Astrocyte (in vitro differentiated cells and primary cell): ENCODE measurements at places on chromosomes 5 and 9. TPM values are rescaled to one million over a fixed set of nuclear protein-coding genes. Genes with fewer than 3 reads are reported as not detected.

DNA sequence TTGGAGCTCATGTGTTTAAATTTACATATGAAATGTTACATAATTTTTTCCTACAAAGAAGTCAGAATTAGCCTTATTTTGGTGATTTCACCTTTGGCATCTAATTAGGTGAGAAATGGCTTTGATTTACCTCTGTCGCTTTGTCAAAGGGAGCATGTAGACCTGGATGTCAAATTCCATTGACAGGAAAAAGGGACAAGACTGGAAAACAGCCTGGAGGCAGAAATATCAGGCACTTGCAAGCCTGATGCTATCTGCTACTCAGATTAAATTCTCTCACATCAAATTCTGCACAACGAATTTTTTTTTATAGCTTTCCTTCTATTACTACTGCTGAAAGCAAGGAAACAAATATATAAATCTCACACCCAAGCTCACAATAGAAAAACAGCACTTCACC is 54.1 kb upstream of the CTNND2 start:
- no peaks in the 10 kb centered on the region for H3K36me3 ChIP-seq
- H3K4me1 ChIP-seq = no peaks in the 10 kb centered on the region
- H3K27me3 ChIP-seq = no peaks in the 10 kb centered on the region
- no peak for DNase-seq
- H3K4me3 ChIP-seq = no peak overlapping the region

- DNase-seq = no peak
- H3K27ac ChIP-seq = no peak overlapping the region
- no peaks in the 10 kb centered on the region for H3K27me3 ChIP-seq
- no peaks in the 10 kb centered on the region for H3K36me3 ChIP-seq
- no peaks in the 10 kb centered on the region for H3K4me1 ChIP-seq
Measured at GRCh38 chr5:2239201-2239910, 356.6 kb upstream of the IRX4 start.

DNA sequence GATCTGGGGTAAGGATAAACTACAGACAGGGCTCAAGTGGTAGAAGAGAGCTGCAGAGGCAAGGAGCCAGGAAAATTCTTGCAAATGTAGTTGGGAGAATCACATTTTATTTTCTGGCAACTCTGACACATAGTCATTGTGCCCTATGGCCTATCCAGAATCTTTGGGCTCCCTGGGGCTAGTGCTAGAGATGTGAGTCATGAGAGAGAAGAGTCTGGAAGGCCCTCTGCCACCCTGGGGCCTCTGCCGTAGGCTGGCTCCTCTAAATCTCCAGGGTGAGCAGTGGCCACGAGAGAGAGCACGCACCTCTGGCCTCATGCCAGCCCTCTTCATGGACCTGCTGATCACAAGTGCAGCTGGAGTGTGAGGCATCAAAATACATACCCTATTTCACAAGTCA is 74.3 kb upstream of the SSBP2 start:
- no peaks in the 10 kb centered on the region for H3K4me1 ChIP-seq
- DNase-seq = peak; percentile 63
- no peaks in the 10 kb centered on the region for H3K27me3 ChIP-seq
- no peak overlapping the region for H3K4me3 ChIP-seq
- no peaks in the 10 kb centered on the region for H3K36me3 ChIP-seq
- H3K27ac ChIP-seq = no peak overlapping the region

- no peak overlapping the region for H3K4me3 ChIP-seq
- peaks cover 6% of the 10 kb centered on the region for H3K27me3 ChIP-seq
- no peaks in the 10 kb centered on the region for H3K4me1 ChIP-seq
Measured at GRCh38 chr5:80324912-80325311, 5.1 kb downstream of the SPZ1 start.

DNA sequence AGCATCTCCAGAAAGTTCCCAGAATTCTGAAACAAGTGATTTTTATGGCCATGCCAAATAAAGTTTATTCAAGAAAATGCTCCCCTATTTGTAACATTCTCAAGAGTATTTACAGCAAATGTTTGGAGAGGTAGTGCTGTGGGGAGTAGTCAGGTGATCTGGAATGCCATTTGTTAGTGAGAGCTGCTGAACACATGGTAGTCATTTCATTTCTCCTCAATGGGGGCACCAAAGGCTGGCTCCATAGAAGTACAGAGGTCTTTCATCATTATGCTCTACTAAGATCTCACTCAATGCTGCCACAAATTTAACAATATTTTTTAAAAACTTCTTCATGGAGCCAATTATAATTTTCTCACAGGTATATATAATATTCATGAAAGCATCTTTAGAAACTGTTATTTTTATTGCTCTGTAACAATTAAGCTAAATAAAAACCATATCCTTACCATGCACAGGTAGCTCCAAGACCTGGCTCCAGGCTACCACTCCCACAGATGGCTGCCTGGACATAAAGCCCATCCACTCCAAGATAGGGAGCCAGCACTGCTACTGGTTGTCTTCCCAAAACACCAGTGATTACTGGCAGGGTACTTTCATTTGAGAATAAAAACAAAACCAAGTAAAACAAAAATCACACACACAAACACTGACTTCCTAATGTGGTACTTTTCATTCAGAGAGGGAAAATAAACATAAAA is 200.8 kb downstream of the PLK2 start:
- H3K36me3 ChIP-seq = no peaks in the 10 kb centered on the region
- peak overlapping the region; percentile 80 for H3K27ac ChIP-seq
- no peak overlapping the region for H3K4me3 ChIP-seq
- DNase-seq = no peak
- H3K27me3 ChIP-seq = no peaks in the 10 kb centered on the region

Gene PSAT1
- total RNA-seq = 326 and 335 TPM in 2 replicates
